ENCODE measurements at places on chromosomes 3 and 15.

- DNase-seq, result no peak
Observed at GRCh38 chr3:189820365-189820720, 189.2 kb downstream of the TP63 start.

GRCh38 chr15:100728371-100729201 lies 126.2 kb downstream of the ASB7 start:
- no peak for DNase-seq

DNA sequence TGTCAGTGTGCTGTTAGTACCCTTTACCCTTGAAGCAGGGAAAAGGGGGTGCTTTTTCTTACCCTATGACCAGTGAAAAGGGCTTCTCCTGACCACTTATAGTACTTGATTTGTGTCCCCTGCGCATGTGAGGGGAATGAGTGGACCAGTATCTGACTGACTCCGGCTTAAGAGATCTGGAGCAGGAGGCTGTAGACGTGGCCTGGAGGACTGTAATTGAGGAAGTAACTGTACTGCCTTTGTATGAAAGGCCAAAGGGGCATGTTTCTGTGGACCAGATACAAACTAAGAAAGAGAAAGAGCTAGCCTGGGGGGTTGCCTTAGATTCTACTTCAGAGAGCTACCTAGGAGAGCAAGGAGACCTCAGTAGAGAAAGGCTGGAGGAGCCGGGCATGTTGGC lies 89.9 kb upstream of the TBL1XR1 start:
- no peak for DNase-seq

- no peak for DNase-seq
Observed at GRCh38 chr3:99857278-99857677, 39.6 kb downstream of the CMSS1 start.

DNA sequence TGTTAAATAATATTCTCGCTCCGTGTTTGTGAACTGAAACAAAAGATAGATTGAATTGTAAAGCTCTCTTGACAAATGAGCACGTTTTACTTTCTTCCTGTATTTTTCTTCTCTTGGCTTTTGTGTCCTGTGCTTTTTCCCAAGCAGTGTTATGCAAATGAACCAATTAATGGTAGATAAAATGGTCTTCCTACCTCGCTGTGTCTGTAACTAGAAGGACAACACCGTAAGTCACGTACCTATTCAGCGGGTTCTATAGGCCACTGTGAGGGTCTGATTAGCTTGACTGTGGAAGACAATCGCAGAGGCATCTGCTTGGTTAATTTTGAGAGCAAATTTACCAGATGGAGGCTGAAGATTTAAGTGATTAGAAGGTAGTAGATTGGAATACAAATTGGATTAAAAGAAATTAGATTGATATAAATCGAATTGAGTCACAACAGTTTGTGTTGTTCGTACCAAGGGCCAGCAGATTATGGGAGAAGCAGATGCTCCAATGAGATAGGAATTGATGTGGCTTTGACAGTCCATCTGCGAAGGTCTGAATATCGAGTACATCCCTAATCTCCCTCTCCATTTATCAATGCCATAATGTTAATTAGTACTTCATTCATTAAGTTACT lies 40.2 kb downstream of the ROBO2 start:
- DNase-seq, result no peak

DNA sequence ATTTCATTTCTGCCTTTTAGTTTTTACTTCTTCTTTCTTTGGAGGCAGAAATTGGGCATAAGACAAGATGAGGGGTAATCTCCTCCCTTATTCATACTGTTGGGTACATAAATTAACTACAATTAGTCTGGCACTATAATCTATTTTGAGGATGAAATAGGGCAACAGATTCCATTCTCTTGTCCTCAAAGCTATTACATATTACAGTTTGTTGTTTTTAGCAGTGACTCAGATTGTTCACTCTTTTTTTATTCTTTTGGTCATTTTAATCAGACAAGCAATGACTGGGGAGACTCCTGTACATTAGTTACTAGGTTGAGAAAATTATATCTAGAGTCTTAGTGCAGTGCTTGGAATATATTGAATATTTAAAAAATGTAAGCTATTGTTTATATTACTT lies 556.0 kb downstream of the OTOL1 start:
- no peak for DNase-seq

DNA sequence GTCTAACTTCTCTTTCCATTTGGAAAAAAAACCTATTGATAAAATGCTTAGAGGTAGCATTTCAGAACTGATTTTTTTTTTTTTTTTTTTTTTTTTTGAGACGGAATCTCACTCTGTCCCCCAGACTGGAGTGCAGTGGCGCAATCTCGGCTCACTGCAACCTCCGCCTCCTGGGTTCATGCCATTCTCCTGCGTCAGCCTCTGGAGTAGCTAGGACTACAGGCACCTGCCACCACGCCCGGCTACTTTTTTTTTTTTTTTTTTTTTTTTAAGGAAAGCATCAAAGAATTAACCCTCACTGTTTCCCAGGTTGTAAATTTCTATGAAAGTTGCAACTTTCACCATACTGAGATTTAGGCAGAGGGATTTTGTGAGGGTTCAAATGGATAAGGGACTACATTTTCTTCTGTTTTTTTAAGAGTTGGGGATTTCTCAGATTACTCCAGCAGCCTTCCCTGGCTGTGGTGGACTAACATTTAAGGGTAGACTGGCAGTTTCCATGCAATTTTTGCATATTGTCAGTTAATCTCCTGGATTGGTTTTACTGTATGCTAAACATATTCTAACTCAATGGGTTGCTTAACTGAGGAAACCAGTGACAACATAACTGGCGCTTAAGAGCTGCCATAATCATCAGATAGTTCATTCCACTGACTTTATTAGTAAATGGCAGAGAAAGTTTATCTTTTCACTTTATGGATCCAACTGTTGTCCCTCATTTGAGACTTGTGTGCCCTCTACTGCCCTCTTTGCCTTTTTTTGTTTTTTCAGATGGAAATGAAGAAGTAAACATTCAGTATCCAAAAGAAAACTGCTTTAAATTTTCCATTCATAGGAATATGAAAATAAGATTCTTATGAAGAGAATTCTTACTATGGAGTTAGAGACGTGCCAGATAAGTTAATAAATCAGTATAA lies 93.7 kb downstream of the NPTN start:
- DNase-seq, result no peak

DNA sequence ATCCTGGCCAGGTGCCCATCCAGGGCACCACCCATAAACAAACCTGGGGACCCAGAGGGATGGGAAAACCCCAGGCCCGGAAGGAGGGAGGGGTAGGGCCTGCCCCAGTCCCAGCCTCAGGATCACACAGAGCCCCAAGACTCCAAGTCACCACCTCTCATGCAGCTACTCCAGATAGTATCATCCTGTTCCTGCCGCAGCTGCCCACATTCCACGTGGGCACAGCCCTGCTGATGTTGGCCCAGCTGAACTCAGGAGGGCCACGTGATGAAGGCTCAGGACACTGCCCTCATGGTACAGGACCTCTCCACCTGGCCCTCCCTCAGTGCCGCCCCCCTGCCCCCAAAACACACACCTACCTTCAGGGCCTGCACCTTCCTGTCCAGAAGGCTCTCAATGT lies 69.5 kb downstream of the CACNA2D2 start:
- DNase-seq, result no peak

GRCh38 chr3:113533534-113533892 lies 1.2 kb downstream of the SIDT1 start:
- no peak for DNase-seq

GRCh38 chr3:85170646-85171045 lies 211.9 kb downstream of the CADM2 start:
- no peak for DNase-seq

- peak; percentile 91 for DNase-seq
Observed at GRCh38 chr3:170007031-170007663, 30.6 kb upstream of the GPR160 start.

DNA sequence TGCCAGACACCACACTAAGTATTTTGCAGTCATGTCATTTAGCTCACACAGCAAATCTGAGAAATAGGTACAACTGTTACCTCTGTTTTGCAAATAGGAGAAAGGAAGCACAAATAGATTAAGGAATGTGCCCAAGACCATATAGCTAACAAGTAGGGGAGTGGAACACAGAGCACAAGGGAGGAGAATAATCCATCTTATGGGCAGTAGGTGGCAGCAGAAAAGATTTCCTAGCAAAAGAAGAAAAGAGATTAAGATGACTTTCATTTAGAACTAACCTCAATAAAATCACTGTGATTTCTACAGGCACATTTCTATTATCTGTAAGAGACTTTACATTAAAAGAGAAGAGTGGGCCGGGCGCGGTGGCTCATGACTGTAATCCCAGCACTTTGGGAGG lies 49.1 kb downstream of the NR1I2 start:
- DNase-seq, result peak; percentile 10

GRCh38 chr15:83650831-83651230 lies 3.1 kb upstream of the ADAMTSL3 start:
- no peak for DNase-seq

Data from amniotic epithelial cell (primary cell).